ENCODE measurements at places on chromosomes 1 and 21.
A peak's percentile ranks its signal among the peaks of the same experiment; 100 is the strongest.

- no peak for DNase-seq
These were observed 56.1 kb downstream of the KAZN start for GRCh38 chr1:14654554-14654953.

- no peak for DNase-seq
These were observed 11.6 kb downstream of the GPX7 start for GRCh38 chr1:52613636-52614373.

DNA sequence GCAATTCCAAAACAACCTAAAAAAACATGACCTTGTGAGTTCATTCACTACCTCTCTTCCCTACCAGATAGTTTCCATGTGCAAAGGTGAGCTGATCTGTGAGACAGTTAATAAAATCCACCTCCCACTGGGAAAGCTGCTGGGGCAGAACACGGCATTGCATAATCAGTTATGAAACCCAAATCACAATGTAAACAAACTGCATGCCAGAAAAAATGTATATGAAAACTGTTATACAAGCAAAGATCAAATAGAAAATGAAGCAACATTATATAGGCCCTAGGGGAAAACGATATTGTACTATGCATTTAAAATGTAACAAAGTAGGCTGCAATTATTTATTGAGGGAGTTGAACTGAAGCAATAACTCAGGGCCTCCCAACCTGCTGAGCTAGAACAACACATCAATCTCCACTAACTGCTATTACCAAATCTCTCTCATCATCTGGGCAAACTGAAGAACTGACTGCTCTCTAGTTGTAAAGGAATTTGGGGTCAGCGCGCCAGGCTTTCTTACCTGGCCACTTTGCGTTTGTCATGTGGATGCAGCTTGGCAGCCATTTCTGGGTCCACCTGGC lies 31.0 kb downstream of the TRIT1 start:
- DNase-seq = no peak

GRCh38 chr21:27564684-27565301 lies 597.9 kb upstream of the ADAMTS5 start:
- DNase-seq = no peak

DNA sequence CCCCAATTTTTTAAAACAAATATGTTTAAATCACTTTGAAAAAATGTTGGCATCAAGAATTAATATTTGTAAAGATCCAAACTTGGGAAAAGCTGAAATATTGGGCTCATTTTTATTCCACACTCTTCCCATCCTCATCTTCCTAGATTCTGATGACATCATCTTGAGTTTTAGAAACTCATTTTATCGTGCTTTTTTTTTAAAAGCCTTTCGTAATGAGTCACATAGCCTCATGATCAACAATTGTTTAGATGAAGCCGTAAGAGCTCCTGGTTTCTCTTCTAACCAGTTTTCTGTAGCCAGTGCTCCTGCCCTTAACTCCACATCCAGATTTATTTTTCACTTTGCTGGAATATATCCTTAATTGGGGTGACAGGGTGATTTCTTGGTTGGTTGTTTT lies 78.6 kb downstream of the POFUT2 start:
- DNase-seq = no peak

GRCh38 chr1:151838222-151839081 lies 1.2 kb downstream of the C2CD4D start:
- DNase-seq = no peak

GRCh38 chr1:103283371-103283770 lies 175.0 kb upstream of the COL11A1 start:
- no peak for DNase-seq

GRCh38 chr1:52669696-52670095 lies 28.5 kb downstream of the COA7 start:
- no peak for DNase-seq

DNA sequence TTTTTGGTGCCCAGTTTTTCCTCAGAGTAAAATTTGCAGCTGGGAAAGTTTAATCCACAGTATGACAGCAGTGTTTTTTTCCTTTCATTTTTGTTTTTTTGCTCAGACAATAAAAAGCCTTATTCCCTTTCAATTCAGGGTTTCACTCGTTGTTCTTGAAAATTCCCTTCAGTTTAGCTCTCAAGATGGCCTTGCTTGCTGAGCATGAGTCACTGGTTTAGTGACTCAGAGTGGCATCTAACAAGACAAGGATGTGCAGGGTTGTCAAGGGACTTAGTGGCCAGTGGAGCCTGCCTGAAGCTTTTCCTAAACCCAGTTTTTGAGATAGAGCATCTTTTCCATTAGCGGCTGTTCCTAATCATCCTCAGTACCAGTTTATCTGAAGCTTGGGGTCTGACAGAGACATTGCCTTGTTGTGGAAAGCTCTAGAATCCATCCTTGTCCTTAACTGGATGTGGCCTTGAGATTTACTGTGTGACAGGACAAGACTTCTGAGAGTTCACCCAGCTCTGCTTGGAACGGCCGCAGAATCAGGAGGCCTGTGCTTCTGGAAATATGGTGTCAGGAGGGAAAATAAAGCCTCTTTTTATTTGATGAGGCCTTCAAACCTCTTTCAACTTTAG lies 48.4 kb upstream of the DNAJC6 start:
- DNase-seq = no peak

DNA sequence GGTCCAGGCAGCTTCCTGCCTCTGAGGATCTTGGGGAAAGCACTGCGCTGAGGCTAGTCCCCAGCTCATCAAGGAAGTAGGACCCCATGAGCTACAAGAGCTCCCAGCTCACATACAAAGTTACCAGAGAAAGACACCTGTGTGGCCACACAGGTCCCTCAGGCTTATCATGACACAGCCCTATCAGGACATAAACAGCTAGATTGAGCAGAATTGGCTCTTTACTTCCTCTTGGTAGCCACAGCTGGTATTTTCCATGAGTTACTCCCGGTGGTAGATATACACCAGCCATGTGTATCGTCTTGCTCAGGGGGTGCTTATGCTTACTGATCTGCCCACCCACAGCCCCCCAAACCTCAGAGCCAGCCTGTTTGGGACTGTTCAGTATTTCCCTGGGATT lies 1.2 kb downstream of the LENEP start:
- no peak for DNase-seq

- no peak for DNase-seq
These were observed 7.0 kb upstream of the VASH2 start for GRCh38 chr1:212943393-212943710.

- no peak for DNase-seq
These were observed 102.3 kb upstream of the TIAM1 start for GRCh38 chr21:31446226-31446855.

DNA sequence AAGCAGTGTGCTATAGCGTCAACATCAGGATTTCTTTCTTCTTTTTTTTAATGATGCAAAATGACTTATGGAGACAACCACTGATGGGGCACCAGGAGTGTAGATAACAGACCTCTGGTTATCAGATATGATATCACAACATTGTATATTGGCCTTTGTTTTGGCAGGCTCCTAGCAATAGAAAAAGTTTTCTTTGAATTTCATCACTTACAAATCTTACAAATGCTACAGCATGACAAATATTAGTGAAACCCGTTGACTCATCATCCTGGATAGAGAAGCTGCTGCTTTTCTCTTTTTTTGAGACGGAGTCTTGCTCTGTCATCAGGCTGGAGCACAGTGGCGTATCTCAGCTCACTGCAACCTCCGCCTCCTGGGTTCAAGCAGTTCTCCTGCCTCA lies 92.9 kb downstream of the LTN1 start:
- DNase-seq = no peak

DNA sequence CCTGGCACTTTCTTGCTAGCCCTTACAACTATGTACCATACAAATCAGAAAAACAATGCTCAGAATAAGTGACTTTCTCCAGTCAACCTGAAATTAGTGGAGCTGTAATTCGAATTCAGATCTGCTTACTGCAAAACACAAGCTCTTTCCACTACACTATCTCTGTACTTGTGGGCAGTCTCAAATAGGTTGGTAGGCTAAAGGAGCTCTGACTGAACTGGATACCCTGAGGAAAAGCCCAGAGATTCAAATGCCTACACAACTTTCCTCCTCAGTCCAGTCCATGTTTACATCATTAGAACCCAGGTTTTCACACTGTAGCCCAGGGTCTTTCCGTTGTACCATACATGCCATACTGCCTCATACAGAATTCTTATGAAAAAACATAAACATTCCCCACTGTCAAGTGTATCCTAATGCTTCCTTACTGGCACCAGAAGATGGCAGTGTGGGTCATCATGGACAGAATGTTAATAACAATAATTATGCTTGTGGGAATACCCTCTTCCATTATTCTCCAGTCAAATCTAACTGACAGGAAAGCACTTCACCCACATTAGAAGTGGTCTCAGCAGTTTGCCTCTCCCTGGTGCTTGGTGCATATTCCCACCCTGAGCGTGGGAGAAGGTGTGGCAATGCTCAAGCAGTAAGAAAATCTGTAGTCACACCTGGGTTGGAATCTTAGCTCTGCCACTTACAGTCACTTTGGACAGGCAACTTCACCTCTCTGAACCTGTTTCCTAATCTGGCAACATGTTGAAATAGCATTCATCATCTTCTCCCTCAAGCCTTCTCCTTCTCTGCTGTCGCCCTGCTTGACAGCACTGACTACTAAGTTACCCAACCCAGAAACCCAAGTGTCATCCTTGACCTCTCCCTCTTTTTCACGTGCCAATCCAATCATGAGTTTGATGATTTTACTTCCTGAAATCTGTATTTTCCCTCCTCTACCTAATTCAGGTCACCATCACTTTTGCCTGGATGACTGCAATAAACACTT lies 14.4 kb upstream of the ZFYVE9 start:
- DNase-seq = peak; percentile 5

Measured in activated CD4-positive, alpha-beta T cell treated with anti-CD3 and anti-CD28 coated beads, Interleukin-2, amount 50 U/mL, for 24 hours (primary cell).